ENCODE measurements at places on chromosomes 1 and 21.

DNA sequence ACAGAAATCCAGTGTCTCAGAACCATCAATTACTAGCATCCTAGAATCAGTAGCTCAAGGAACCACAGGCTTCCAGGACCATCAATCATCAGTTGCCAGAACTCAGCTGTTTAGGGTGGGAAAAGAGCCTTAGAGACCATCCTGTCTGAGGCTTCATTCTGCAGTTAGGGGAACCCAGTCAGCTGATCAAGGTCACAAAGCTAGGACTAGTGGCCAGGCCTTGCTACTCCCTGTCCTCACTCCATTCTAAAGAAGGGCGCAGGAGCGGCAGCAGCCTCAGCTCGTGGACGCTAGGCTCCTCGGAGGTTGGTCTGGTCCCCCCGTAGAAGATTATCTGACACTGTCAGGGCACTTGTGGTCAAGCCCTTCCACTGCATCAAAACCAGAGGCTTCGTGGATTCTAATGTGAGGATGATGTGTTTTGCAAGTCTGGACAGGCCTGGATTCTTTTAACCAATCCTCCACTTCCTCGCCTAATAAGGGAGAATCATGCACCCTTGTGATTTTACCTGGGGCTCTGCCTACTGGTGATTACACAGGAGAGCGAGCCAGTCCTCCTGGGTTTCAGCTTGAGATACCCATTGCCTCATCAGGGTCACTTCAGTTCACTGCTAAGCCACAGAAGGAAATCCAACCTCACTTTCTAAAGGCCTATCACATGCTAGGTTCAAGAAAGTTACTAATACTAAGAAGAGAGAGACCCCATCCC is 41.7 kb upstream of the IFFO2 start:
- DNase-seq, result no peak

DNA sequence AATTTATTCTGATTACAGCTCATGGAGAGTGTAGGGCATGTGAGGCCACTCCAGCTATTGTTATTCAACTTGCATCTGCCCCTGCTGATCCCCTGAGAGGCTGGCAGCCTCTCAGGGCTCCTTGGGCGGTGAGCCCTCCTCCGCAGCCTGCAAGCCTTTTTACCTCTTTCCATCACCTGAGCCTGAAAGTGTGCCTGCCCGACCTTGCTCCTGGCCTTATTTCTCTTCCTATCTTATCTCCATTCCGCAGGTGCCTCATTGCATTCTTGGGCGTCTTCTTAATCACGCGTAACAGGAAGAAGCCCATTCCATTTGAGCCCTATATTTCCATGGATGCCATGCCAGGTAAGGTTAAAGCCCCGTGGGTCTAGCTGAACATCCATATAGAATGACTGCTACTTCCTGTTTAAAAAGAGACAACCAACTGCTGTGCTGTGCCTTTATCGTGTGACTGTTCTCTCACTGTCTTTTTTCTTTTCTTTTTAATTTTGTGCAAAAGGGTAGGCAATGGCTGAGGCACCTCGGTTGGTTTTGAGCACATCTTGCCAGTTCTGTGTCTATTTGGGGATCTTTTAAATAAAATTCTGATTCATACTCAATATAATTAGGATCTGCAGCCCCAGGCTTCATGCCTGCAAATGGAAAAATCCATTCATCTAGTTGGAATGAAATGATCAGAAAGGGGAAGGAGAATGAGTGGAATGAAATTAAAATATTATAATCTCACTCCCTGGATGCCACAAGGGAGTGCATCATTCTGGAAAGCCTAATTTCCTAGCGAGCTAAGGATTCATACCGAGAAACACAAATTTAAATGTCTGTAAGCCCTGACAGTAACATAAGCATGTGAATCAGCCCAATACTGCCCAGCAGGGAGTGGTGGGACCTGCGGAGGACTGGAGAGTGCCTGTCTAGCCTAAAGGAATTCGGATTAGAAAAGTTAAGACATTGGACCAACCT is 38.6 kb upstream of the RCAN3 start:
- peak; percentile 68 for DNase-seq

DNA sequence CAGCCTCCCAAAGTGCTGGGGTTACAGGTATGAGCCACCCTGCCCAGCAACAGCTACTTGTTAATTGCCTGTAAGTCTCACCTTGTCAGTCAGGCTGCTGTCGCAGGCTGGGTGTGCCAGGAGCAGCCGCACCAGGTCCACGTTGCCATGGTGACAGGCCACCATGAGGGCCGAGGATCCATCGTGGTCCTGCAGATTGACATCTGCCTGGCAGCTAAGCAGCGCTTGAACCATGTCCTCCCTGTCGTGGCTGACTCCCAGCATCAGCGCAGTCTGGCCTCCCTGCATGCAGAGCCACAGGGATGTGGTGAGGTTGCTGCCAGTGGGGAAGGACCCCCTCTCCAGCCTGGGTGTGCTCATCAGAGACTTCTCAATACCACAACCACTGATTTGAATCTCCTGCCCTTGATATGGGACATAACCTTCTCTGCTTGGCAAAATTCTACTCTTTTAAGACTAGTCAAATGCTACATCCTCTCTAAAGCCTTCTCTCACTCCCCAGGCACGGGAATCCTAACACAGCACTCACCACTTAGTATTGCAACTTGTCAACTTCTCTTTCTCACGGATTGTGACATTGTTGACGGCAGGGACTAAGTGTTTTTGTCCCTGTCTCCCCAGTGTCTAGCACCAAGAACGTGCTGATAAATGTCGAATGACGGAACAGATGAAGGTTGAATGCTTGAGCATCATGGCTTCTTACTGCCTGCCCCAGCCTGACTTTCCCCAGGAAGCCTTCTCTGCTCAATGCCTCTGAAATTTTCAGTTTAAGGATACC is 52.9 kb downstream of the L1TD1 start:
- no peak for DNase-seq

- no peak for DNase-seq
Measured at GRCh38 chr1:180969434-180969833, 53.2 kb downstream of the STX6 start.

- no peak for DNase-seq
Measured at GRCh38 chr1:192277635-192278034, 39.2 kb upstream of the RGS21 start.

- DNase-seq, result no peak
Measured at GRCh38 chr1:14970115-14970798, 183.3 kb upstream of the TMEM51 start.

GRCh38 chr1:246162560-246162959 is 344.5 kb downstream of the SMYD3 start:
- no peak for DNase-seq

DNA sequence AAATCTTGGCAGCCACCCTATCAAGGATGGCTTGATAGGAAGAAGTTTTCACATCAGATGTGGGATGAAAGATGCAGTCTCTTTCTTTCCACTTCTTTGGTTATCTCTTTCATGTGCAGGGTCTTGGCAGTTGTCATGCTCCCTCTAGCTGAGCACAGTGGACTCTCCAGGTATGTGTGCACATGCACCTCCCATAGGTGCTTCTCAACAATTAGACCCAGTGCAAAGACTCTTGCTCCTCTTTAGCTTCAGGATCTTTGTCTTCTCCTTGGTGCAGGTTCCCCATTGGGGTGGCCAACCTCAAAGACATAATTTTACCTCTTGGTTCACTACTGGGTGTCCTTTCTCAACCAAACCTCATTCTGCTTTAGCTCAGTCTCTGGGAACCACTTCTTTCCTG is 80.7 kb downstream of the TBX15 start:
- no peak for DNase-seq

DNA sequence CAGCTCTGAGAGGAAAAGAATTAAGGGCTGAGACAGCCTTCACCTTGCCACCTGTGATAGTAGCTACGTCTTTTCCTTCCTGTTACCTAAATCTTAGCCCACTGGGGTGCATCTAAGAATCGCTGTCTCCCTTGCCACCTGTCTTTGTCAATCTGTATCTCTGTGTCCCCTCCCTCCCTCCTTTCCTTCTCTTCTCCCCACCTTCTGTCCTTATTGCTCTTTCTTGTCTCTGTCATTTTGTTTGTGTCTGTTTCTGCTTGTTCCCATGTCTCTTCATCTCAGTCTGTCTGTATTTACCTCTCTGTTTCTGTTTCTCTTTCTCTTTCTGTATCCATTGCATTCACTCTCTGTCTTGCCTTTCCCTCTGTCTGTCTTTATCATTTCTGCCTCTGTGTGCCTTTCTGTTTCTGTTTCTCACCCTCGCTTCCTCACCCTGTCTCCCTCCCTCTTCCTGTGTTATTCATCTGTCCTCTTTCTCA is 30.2 kb downstream of the SLC22A15 start:
- no peak for DNase-seq

- DNase-seq, result no peak
Measured at GRCh38 chr1:218751208-218751948, 406.2 kb downstream of the TGFB2 start.

DNA sequence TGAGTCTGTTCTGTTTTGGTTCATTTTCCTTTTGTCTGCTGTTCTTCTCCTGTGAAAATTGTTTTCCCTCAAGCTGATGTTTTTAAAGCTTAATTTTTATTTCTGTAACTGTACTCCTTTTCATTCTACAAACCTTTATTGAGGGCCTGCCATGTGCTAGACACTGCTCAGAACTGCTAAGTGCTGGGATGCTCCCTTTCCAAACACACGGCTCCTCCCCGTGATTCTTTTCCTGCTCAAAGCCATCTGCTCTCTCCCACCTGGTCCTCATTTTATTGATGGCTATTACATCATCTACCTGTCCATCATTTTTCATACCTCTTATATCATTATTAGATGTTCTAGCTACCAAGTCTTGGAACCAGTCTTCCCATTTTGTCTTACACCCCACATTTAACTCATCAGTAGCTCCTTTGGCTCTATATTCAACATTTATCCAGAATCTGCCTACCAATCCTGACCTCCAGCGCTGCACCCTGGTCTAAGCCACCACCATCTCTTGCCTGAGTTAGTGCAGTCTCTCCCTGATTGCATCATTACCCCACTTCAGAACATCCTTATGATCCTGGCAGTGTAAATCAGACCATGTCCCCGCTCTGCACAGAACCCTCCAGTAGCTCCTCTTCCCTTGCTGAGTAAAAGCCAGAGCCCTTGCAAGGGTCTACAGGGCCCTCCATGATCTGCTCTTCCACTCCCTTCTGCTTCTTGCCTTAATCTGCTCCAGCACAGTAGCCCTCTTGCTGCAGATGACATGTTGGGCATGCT is 118.1 kb downstream of the CACNA1E start:
- DNase-seq, result no peak

DNA sequence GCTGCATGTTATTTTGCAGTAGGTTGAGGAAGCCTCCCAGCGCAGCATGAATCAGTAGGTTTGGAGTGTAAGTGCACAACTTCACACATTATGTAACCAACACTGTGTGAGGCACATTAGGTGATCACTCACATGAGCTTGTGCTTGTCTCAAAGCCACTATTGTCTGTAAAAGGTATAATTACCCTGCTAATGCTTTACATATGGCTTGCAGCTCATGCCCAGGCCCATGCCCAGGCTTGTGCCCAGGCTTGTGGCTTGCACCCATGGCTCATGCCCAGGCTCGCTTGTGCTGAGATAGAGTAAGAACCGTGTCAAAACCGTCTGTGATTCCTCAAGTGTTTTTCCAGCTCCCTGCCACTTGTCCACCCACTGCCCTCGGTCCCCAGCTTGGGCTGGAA is 596.3 kb downstream of the LTN1 start:
- no peak for DNase-seq

DNA sequence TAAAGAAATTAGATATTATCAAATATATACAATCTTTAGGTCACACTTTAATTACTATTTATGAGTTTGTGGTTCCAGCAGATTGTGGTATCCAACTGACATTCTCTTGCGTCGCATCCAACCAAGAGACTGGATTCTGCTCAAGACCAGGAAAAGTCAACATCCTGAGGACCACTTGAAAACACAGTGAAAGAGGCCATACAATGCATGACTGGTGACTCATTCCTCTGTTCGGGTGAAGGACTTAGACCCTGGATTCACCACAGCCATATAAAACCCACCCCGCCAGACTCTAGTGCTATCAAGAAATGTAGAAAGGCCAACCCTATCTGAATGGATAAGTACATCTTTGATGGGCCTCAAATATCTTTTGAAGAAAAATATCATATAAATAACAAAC is 14.5 kb upstream of the CFHR4 start:
- peak; percentile 83 for DNase-seq

DNA sequence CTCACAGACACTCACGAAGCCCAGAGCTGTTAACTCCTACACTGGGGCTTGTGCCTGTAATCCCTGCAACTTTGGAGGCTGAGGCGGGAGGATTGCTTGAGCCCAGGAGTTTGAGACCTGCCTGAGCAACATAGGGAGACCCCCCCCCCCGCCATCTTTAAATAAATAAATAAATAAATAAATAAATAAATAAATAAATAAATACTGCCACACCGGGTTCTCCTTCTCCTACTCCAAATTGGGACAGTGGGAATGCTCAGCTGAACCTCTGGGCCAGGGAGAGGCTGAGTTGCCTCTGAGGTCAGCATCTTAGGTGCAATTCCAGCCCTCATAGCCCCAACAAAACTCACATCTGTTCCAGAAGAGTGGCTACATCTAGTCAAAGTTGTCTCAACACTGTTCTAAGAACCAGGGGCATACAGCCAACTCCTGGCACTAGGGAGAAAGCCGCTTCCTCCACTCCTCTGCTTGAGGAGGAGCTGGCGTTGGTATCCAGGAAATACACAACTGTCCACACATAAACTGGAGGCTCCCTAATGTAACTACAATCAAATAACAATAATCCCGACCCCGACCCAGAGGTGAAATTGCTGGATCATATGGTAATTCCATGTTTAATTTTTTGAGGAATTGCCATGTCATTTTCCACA is 27.0 kb downstream of the C1orf216 start:
- no peak for DNase-seq

DNA sequence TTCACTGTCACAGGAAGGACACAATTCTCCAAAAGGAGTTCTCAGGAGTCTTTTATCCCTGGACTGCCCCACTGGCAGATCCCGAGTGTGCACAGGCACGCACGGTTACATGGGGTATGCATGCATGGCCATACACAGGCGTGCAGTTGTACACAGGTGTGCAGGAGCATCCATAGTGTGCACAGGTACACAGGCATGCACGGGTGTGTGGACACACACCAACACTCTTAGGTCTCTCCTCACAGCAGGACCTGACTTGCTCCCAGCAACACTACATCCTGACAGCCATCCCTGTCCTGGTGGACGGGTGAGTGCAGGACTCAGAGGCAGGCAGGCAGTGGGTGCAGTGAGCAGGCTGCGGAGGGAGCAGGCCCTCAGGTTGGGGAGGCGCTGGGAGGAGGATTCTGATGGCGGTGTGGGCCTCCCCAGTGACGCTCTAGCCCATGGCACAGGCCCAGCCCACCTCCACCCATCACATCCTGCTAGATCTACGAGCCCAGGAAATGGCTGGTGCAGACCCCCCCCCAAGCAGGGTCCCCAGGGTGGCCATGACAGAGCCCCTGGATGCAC is 28.4 kb downstream of the SLC19A1 start:
- DNase-seq, result no peak

- DNase-seq, result no peak
Measured at GRCh38 chr1:8789314-8790214, 27.9 kb downstream of the RERE start.

- no peak for DNase-seq
Measured at GRCh38 chr1:224957696-224958095, 28.2 kb downstream of the DNAH14 start.
